A549 treated with Hydrocortisone at 1 μM for 4 hours (cell line): ENCODE measurements at places on chromosomes 7 and 10. TPM values are rescaled to one million over a fixed set of nuclear protein-coding genes. Genes with fewer than 3 reads are reported as not detected.

Gene ANKRD61
- total RNA-seq = 0.53 to 0.84 TPM (median 0.72 TPM) in 5 replicates

Gene ACTL6B
- total RNA-seq = not detected in 5 replicates

Gene CEP55
- total RNA-seq = 53.3 to 76.4 TPM (median 65.5 TPM) in 5 replicates

Gene CCAR1
- total RNA-seq = 57.3 to 72.1 TPM (median 60.8 TPM) in 5 replicates

Gene PTN
- total RNA-seq = not detected in 5 replicates

Gene PMPCB
- total RNA-seq = 64.9 to 77.8 TPM (median 67.6 TPM) in 5 replicates

Gene PANK1
- 5.9 to 7.3 TPM (median 6.2 TPM) in 5 replicates for total RNA-seq

Gene LRRC4
- not detected in 5 replicates for total RNA-seq

Gene RBP3
- total RNA-seq = not detected in 5 replicates

Gene PHKG1
- total RNA-seq = 0.35 to 0.60 TPM (median 0.48 TPM) in 5 replicates

Gene TRPV5
- total RNA-seq = not detected in 5 replicates

Gene RBP4
- 5.0 to 10.5 TPM (median 9.5 TPM) in 5 replicates for total RNA-seq

Gene PNLIP
- 0.07 to 0.09 TPM in 2 of 5 replicates, not detected in the others for total RNA-seq

Gene CYP2C19
- not detected in 5 replicates for total RNA-seq

Gene EGR2
- 0.21 to 0.52 TPM (median 0.28 TPM) in 5 replicates for total RNA-seq

Gene DGKI
- total RNA-seq = 0.02 to 0.82 TPM (median 0.43 TPM) in 5 replicates

Gene CCDC3
- total RNA-seq = 0.83 to 1.4 TPM (median 1.0 TPM) in 5 replicates

Gene SLC39A12
- not detected in 5 replicates for total RNA-seq

Gene PAPOLB
- total RNA-seq = not detected in 5 replicates

Gene TEX47
- total RNA-seq = not detected in 5 replicates

Gene ERV3-1
- 3.8 to 5.3 TPM (median 3.8 TPM) in 5 replicates for total RNA-seq

Gene CELF2
- total RNA-seq = 0.07 to 0.12 TPM in 2 of 5 replicates, not detected in the others

Gene DRGX
- total RNA-seq = 0.03 to 0.08 TPM (median 0.06 TPM) in 3 of 5 replicates, not detected in the others

Gene FAM25G
- total RNA-seq = 0.85 to 1.5 TPM (median 1.1 TPM) in 3 of 5 replicates, not detected in the others

Gene SPDYE9
- not detected in 5 replicates for total RNA-seq

Gene FAM24A
- total RNA-seq = not detected in 5 replicates

Gene DENND2A
- total RNA-seq = 0.39 to 0.98 TPM (median 0.76 TPM) in 5 replicates

Gene HSPA12A
- 7.9 to 11.3 TPM (median 9.4 TPM) in 5 replicates for total RNA-seq
